Muscle of back (tissue), 13 donors: ENCODE measurements at places on chromosomes 16 and 17.

DNA sequence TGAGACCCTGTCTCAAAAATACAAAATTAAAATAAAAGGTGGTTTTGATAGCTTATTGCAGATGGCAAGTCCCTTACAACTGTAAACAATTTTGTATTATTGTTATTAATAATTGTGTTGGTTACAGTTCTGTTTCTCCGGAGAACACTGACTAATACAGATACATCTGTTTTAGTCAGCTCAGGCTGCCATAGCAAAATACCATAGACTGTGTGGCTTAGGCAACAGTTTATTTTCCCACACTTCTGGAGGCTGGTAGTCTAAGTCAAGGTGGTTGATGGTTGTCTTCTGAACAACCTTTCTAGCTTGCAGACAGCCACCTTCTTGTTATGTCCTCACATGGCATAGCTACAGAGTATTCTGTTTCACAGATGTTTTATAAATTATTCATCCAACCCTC is 14.2 kb upstream of the IL21R start:
- DNase-seq = no peak

DNA sequence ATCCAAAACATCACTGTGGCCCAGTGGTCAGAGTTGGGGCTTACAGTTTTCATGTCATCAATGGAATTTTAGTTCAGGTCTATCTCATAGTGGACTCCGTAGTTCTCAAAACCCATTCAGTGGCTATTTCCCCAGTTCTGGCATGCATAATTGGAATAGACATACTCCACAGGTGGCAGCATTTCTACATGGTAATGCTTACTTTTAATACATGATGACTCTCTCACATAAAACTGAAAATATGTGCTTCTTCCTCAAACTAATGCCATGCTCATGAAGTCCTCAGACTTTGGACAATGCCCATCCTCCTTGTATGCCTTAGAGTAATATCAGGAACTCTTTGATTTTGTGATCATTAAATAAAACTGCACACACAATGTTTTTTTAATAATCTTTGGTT is 857.4 kb upstream of the GOT2 start:
- DNase-seq = no peak

GRCh38 chr16:69607674-69608073 is 41.9 kb downstream of the NFAT5 start:
- DNase-seq = no peak

- DNase-seq = peak; percentile 86
Measured at GRCh38 chr16:77213542-77214106, 14.4 kb downstream of the SYCE1L start.

- DNase-seq = no peak
Measured at GRCh38 chr17:29138971-29139691, 41.1 kb downstream of the MYO18A start.

- DNase-seq = no peak
Measured at GRCh38 chr17:41617698-41618097, 5.1 kb upstream of the KRT16 start.

- DNase-seq = peak; percentile 97
Measured at GRCh38 chr17:1714980-1715802, 5.0 kb upstream of the TLCD2 start.

- no peak for DNase-seq
Measured at GRCh38 chr17:3569534-3570137, 12.0 kb upstream of the TRPV3 start.

DNA sequence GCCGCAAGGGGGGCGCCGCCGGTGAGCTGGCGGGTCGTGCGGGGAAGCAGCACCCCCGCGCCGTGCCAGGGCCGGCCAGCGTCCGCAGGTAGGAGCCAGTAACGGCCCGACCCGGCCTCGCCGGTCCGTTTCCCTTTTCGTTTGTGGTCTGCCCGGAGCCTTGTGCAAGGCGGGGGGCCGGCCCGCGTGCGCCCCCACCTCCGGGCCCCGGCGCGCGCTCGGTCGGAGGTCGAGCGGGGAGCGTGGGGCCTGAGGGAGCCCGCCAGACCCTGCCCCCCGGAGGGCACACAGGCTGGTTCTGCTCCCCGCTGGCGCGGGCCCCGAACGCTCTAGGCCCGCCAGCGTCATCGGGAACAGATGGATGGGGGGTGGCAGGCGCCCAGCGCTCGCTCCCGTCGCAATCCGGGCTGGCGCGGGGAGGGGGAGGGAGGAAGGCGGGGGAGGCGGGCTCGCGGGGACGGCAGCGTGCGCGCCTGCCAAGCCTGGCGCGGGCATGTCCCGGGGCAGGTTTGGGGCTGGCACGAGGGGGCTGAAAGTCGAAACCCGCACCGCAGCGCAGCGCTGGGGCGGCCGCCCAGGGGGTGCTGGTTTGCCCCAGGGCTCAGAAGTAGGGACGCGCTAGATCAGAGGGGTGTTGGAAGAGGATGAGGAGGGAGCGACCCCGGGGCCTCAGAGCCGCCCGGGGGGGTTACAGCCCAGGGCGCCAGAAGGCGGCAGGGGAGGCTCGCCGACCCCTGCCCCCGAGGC is 1.5 kb upstream of the GSE1 start:
- DNase-seq = peak; percentile 82

- no peak for DNase-seq
Measured at GRCh38 chr17:56914581-56915273, 878 bp upstream of the TRIM25 start.

- no peak for DNase-seq
Measured at GRCh38 chr17:11601661-11602060, 3.4 kb downstream of the DNAH9 start.

GRCh38 chr17:2894782-2895181 is 98.5 kb downstream of the RAP1GAP2 start:
- DNase-seq = no peak

DNA sequence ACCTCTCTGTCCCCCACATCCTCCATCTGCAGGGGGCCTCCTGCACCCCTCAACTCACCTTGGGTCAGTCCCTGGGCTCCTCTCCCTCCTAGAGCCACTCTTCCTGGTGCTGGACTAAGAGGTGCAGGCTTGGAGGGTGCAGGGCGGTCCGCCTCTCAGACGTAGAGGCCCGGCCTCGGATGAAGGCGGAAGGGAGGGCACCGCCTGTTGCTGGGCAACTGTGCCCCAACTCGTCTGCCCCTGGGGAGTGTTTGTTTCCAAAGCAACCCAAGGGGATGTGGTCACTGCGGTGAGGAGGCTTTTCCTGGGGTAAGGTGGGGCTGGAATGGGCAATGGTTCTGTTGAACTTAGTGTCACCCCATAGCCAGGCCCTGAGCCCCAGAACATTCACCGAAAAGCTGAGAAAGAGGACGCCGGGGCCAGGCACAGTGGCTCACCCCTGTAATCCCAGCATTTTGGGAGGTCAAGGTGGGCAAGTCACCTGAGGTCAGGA is at the start of gene C16orf54:
Gene C16orf54, minus strand, starts transcription at position 138 of the 493 bp plus-strand sequence. CDS start 1,039 bp downstream, outside the sequence.
- DNase-seq = no peak

GRCh38 chr16:31333686-31334649 is 21.0 kb upstream of the ITGAX start:
- no peak for DNase-seq

- DNase-seq = no peak
Measured at GRCh38 chr17:73797594-73798110, 153.4 kb upstream of the SDK2 start.

- no peak for DNase-seq
Measured at GRCh38 chr16:57462978-57463362, 491 bp downstream of the POLR2C start.

DNA sequence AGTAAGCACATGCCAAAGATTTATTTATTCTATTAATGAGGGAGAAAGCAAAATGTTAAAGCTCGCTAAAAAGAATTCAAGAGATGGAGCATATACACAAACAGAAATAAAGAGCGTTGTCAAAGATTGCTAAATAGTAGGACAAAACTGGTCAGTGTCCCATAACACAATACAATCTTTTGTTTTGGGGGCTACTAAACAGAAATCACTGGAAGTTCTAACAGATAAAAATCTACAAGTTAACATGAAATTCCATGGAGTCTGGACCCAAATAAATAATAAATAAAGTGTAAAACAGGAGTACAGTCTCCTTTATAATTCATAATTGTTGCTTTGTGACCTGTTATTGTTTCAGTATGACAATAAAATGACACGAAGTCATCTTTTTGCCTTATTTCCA is 115.2 kb upstream of the CNTNAP4 start:
- DNase-seq = no peak

DNA sequence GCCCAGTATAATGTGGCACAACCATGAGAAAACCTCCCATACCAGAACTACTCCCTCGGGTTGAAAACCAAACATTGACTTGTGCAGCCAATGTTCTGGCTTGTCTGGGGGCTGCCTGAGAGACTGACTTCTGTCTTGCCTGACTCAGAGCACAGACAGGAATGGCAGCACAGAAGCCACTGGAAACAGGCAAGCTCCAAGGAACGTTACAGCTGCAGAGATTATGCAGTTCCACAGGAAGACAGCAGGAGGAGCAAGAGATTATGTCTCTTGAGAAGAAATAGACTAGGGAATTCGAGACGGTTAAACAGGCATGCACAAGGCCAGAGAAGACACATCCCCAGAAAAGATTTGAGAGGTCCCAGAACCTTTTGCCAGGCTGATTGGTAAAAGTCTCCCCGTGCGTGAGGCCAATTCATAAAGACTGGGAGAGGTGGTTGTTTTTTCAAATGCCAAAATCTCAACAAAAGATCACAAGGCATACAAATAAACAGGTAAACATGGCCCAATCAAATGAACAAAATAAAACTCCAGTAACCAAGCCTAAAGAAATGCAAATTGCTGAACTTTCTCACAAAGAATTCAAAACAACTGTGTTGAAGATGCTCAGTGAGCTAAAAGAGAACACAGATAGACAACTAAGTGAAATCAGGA is 90.6 kb upstream of the CDH5 start:
- no peak for DNase-seq

DNA sequence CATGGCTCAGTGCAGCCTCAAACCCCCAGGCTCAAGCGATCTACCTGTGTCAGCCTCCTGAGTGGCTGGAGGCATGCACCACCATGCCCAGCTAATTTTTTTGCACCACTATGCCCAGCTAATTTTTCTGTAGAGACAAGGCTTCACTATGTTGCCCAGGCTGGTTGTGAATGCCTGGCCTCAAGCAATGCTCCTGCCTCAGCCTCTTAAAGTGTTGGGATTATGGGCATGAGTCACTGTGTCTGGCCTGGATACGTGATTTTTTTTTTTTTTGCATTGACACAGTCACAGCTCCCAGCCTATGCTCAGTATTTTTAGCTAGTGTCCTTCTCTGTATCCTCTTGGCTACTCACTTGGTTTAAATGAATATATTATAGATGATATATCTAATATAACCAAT is 377.0 kb upstream of the TNRC6C start:
- no peak for DNase-seq

DNA sequence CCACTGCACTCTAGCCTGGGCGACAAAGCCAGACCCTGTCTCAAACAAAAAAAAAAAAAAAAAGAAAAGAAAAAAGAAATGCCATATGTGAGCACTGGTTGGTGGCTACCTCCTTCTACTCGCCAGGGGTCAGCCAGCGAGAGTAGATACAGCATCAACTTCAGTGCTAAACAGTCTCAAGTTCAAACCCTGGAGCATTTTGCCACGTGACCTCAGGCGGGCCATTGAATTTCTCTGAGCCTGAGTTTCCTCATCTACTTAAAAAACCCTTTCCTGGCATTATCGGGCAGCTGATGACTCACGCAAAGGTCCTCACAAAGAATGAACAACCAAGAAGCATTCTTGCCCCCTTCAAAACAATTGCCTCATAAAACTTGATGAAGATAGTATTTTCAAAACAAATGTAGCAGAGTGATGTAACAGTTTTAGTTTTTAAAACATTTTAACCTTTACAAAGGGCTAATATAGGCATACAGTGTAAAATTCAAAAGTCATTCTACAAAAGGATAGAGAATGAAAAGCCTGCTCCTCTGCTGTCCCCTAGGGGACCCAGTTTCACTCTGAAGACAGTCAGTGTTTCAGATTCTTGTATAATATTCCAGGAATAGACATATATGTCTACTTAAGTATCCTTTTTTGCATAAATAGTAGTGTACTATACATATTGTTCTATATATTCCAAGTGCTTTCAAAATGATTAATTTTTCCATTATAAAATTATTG is 28.4 kb downstream of the DNAH2 start:
- no peak for DNase-seq

GRCh38 chr17:36931697-36932382 is 5.4 kb upstream of the LHX1 start:
- no peak for DNase-seq

DNA sequence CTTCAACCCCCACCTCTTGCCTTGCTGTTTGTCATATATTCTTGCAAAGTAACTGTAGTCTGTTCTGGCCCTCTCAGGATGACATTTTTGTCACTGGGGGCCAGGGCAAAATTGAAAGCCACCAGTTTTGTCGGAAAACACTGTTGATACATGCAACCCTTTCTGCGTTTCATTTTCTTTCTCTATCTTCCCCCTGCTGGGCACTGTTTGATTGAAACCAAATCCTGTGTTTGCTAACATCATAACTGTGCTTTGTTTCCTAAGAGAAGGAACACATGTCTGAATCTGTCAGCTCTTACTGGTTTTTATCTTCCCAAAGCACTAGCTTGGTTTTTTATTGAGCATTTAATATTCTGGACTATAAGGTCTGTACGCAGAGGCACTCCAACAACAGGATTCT is 11.7 kb upstream of the CPPED1 start:
- no peak for DNase-seq

GRCh38 chr17:72615627-72615991 is 476.9 kb downstream of the SLC39A11 start:
- DNase-seq = no peak

GRCh38 chr17:68835071-68835470 is 120.1 kb downstream of the ABCA8 start:
- DNase-seq = no peak

GRCh38 chr16:87853411-87854052 is 15.8 kb downstream of the SLC7A5 start:
- DNase-seq = peak; percentile 92

DNA sequence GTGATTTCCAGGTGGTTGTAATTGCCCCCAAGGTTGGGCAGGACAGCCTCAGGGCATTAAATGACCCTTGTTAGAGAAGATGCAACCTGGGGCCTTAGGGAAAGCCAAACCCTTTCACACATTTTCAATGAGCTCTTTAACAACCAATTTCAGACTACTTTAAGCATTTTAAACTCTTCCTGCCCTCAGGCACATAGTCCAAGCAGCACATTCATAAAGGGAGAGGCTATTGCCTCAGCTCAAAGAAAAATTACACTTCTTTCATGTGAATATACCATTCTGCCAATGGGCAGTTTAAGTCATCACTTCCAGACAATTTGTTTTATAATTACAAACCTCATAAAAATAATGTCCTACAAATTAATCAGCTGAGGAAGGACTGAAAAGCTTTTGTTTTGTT is 544.5 kb downstream of the NPIPA7 start:
- no peak for DNase-seq

DNA sequence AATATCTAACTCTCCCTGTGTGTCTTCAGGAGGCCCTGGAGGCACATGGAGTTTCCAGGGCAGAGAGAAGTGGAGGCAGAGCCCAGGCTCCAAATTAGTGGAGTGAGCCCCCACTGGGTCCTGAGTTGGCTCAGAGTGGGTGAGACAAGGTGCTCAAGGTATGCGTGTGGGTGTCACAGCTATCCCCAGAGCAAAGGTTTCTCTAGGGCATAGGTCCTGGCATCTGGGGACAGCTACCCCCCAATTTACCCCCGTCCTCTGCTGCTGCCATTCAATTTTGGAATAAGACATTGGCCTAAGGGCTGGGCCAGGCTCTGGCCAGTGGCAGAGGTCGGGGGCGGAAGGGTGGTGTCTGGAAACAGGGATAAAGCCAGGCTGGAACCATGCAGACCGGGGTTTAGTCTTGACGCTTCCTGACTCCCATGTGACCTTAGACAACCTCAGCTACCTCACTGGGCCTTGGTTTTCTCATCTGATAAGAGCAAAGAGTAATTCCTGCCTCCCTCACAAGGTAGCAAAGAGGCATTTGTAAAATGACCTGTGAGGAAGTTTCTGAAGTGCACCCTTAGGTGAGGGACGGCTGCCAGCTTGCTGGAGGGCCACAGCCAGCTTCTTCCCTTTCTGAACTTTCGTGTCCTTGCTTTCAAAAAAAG is 78.2 kb upstream of the TMEM97 start:
- no peak for DNase-seq
